ENCODE measurements at places on chromosomes 4 and X.

DNA sequence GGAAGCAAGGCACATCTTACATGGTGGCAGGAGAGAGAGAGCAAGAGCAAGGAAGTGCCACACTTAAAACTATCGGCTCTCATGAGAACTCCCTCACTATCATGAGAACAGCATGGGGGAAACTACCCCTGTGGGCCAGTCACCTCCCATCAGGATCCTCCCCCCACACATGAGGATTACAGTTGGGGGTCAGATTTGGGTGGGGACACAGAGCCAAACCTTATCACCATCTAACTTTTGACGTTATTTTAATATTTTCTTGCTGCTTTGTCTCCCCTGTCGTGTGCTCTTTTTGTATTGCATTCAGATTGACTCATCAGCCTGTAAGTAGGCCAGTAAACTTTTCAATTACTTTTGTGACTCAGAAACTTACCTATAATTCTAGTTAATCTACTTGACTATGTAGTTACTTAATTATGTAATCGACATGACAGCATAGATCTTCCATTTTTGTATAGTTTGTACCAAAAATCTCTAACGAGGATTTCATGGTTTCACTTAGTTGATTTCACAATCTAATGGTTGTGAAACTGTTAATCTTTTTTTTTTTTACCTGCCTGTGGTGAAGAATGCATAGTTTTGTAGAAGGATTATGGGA is 18.3 kb downstream of the STIM2 start:
- no peak for DNase-seq

DNA sequence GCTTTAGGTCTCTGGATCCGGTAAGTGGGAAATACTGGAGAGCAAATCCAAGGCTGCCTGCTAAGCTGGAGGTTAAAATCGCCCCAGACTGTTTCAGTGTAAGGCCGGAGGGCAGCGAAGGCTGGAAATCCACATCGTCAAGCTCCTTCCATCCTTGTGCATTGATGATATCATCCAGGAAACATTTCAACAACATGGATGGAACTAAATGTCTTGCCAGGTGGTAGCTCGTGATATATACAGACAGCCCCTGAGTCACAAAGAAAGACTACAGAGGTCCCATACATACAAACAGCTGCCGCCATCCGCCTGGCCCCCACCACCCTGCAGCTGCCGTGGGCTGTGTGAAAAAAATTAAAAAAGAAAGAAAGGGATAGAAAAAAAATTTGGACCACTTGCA is 148.9 kb upstream of the RBPJ start:
- no peak for DNase-seq

GRCh38 chr4:26331380-26331950 is 10.7 kb downstream of the RBPJ start:
- no peak for DNase-seq

DNA sequence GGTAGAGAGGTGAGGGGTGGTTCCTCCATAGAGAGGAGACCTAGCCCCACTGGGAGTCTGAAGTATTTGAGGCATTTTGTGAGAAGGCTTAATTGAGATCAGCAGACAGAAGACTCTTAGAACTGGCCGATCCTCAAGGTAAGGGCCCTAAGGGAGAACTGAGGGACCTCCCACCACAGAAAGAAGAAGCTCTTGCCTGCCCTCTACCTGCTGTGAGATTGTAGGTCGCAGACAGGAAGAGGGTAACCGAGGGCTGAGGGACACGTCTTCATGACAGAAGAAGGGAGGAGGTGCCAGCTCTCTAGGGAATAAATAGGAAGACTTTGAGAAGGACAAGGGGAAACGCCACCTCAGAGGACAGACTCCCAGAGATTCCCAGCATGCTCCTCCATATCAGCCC is 24.1 kb upstream of the MAGEC1 start:
- DNase-seq, result no peak

GRCh38 chr4:82900066-82900410 is 497 bp upstream of the THAP9 start:
- DNase-seq, result no peak

DNA sequence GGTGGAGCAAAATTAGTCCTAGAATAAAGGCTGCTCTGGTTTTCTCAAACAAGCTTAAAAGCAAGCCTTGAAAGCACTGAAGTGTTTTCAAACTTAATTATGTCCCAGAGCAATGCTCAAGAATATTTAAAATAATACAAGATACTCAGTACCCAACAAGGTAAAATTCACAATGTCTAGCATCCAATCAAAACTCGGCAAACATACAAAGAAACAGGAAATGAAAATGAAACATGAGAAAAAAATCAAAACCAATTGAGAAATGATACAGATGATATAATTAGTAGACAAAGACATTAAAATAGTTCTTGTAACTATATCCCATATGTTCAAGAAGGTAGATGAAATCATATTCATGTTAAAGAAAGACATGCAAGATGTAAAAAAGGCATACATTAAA is 45.0 kb upstream of the MAML3 start:
- DNase-seq, result no peak

DNA sequence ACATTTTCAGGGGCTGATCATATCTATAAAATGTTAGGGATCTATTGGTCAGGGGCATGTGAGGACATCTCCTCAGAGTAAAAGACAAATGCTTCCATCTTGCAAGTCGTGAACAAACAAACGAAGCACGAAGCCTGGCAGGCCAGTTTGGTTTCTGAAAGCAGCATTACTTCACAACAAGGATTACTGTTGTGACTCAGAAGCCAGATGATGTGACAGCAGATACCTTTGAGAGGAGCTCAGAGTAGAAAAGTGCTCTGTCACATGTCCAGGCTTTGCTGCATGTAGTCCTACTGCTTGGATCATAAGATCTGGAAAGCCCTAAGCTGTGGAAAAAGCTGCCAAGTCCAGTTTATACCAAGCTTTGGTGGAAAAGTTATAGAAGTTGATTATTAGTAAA is 1827.2 kb downstream of the ARAP2 start:
- DNase-seq, result no peak

- DNase-seq, result no peak
These were observed 195.8 kb downstream of the MAD2L1 start for GRCh38 chr4:119870856-119871255.

- no peak for DNase-seq
These were observed 8.3 kb upstream of the CITED1 start for GRCh38 chrX:72313707-72314641.

GRCh38 chr4:169632896-169633295 is 12.5 kb downstream of the CLCN3 start:
- DNase-seq, result no peak

GRCh38 chrX:43661521-43662240 is 5.6 kb downstream of the MAOA start:
- no peak for DNase-seq

DNA sequence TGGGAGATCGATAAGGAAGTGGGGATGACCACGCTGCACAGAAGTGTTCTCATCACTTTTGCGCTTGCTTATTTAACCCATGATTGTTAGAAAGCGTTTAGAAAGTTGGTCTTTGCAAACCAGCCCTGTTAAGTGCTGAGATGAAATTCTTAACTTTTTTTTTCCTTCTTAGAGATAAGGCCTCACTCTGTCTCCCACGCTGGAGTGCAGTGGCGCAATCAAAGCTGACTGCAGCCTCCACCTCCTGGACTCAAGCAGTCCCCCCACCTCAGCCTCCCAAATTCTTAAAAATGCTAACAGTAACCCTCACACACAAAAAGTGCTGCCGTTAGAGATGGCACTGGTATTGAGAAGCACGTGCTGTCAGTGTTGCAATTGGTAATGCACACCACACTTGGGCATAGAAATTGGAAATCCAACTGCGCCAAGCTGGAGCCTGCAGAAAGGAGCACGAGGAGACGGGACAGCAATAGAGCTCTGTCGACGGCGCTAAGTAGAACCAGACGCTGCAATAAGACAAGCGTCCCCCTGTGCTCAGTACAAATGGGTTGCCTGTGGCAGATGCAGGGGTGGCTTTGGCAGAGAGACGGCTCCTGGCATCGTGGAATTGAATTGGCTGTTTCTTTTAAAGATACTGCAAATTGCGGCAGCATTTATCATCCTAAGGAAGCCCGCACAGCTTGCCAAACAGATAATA is 113.4 kb downstream of the TBL1X start:
- no peak for DNase-seq

GRCh38 chr4:98473046-98473445 is 185.4 kb downstream of the TSPAN5 start:
- DNase-seq, result no peak

DNA sequence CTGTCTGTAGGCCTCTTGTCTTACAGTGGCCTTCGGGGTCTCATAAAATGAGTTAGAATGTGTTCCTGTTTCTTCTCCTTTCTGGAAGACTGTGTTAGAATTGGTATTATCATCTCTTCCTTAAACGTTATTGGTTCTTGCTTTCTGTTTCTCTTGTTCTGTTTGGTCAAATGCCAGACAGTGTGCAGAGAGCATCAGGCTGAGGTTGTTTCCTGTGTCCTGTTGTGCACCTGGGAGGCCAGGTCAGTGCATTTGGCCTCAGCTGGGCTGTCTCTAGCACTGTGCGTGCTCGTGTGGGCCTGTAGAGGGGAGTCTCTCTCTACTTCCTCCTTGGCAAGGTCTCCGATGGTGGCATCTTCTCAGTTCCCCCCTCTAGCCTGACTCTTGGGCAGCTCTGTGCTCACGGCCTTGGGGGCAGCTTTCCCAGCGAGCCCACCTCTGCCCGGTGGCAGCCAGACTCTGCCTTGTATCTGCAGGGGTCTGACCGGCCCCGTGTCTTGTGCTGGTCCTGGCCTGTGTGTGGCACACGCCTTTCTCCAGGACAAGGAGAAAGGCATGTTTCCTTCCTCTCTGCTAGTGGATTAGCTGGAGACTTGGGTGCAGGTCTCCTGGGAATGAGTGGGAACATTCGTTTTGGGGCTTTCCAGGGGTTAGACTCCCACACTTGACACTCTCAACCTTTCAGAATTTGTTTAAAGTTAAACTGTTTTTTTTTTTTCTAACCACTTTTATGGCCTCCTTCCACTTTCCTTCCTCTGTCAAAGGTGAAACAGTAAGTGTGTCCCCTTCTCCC is 62.3 kb downstream of the FAM193A start:
- no peak for DNase-seq

DNA sequence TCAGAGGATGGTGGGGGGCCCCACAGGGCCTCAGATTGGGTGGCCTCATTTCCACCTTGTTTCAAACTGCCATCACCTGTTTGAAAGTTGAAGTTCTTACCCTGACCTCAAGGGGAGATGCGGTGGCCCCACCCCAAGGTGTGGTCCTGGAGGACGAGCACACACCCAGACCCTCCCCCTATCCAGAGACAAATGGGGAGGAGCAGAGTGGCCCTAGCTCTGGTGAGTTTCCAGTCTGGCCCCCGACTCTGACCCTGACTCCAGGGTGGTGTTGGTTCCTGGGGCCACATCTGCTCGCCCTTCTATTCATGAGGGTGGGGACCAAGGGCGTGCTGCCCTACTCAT is 36.3 kb upstream of the ADRA2C start:
- no peak for DNase-seq

DNA sequence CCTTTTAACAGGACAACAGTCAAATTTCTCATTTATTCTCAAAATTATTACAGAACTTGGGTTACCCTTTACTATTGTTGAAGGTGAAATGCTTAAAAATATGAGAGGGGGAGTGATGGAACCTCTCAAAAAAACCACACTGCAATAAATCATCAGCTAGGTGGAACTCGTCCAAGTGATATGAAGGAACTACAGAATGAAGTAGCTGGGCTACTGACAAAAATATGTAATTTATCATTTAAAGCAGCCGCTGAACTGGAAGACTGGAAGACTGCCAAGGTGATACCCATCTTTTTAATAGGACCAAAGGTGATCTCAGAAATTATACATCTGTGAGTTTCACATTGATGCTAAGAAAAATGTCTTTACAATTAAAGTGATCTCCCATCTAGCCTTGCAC is 597.7 kb upstream of the TENM3 start:
- DNase-seq, result no peak

DNA sequence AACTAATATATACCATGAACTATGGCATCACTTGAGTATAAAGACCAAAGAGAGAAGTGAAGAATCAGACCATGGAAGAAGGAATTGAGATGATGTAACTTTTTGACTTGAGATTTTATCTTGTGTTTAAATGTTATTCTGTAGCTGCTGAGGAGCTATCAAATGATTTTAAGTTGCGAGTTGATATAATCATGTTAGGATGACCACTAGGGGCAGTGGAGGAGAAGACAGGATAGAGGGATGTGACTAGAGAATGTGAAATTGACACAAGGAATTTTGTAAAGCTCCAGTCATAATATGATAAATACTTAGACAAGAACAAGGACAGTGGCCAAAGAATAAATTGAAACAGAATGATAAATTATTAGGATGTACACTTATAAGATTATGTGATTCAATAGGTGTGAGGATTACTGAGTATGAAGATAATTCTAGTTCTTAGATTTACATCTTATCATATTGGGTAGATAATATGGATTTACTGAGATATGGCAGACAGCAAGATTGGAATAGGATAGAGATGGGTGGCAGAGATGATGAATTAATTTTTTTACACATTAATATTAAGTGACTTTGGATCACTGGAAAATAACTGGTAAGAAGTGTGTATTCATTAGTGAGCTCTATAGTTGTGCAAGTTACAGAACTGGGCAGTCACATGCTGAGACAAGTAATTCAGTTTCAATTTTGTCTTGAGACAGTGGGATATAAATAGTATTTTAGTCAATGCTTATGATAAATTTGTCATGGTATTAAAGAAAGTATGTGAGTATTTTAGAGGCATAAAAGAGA is 816.0 kb upstream of the PCDH10 start:
- DNase-seq, result no peak

DNA sequence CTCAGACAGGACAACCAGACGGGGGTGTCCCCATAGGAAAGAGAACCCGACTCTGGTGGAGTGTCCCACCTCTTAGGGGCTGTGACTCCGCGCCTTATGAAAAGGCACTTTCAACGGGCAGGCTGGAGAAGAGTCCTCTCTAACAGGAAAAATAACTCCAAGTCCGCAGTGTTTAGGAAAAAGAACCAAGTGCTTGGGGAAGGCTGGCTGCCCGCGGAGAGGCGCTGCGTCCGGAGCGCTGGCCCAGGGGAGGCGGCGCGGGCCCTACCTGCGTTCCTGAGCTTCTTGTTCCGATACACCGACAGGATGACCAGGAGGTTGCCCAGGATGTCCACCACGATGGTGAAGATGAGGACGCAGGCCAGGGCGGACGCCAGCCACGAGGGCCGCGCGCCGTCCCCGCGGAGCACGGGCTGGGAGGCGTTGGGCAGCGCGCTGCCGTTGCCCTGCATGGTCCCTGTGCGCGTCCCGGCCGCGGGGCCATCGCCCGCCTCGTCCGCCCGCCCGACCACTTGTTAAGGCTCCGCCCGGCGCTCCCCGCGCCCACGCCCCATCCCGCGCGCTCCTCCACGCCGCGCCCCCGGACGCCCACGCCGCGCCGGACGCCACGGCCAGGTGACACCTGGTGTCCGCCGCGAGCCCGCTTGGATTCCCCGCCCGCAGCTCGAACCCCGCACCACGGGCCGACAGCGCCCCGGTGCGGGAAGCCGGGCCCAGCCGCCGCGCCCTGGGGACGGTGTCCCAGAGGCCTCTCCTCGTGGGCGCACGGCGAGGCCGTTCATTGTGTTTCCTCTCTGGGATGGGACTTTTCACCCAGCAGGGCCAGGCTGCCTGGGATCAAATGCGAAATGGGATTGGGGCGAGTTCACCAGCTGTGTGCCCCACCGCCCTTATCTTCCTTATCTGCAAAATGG is at the start of gene MTNR1A:
Gene MTNR1A, minus strand, starts transcription at position 654 of the 914 bp plus-strand sequence. Its CDS starts 202 bp downstream, at position 452.
- DNase-seq, result no peak

GRCh38 chr4:29151584-29151983 is 1568.6 kb upstream of the PCDH7 start:
- no peak for DNase-seq
